ENCODE measurements at places on chromosomes 1 and 21.
A peak's percentile ranks its signal among the peaks of the same experiment; 100 is the strongest.

GRCh38 chr1:27267153-27267552 lies 32.7 kb downstream of the WDTC1 start:
- no peak for DNase-seq

DNA sequence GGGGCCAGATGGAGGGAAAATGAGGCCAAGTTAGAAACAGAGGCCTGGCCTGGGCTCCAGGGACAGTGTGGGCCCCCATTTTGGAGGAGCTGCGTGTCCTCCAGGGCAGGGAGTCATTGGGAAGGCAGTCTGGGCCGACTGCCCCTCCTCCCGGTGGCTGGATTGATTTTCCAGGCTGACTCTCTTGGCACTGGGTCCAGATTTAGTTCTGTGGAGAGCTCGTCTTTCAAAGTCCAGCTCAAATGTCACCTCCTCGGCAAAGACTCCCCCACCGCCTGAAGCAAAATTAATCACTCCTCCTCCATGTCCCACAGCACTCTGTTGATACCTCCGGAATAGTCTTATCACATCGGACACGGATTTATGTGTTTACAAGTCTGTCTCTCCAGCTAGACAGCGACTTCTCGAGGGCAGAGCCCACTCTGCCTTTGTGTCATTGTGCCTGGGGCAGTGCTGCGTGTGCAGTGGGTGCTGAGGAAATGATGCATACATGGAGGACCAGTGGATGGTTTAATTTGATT lies 175.1 kb downstream of the CAMTA1 start:
- DNase-seq: no peak

- DNase-seq: peak; percentile 64
These were observed 17.4 kb downstream of the TIAM1 start for GRCh38 chr21:31326522-31327242.

- DNase-seq: no peak
These were observed 88.5 kb downstream of the SLC44A5 start for GRCh38 chr1:75522389-75522788.

DNA sequence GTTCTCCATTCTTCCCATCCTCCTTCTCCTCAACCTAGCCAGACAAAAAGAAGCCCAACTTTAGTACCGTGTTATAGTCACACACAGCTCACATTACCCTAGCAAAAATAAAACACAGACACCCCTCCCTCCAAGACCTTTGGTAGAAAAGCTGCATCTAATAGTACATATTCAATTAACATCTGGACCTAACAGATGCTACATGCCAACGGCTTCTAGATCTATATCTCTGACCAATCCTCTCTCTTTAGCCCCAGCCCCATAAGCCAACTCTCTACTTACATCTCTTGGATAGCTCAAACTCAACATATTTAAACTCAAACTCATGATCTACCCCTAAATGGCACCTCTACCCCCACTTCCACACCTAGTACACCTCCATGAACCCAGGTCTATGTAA lies 233.1 kb downstream of the KCNH1 start:
- DNase-seq: no peak

DNA sequence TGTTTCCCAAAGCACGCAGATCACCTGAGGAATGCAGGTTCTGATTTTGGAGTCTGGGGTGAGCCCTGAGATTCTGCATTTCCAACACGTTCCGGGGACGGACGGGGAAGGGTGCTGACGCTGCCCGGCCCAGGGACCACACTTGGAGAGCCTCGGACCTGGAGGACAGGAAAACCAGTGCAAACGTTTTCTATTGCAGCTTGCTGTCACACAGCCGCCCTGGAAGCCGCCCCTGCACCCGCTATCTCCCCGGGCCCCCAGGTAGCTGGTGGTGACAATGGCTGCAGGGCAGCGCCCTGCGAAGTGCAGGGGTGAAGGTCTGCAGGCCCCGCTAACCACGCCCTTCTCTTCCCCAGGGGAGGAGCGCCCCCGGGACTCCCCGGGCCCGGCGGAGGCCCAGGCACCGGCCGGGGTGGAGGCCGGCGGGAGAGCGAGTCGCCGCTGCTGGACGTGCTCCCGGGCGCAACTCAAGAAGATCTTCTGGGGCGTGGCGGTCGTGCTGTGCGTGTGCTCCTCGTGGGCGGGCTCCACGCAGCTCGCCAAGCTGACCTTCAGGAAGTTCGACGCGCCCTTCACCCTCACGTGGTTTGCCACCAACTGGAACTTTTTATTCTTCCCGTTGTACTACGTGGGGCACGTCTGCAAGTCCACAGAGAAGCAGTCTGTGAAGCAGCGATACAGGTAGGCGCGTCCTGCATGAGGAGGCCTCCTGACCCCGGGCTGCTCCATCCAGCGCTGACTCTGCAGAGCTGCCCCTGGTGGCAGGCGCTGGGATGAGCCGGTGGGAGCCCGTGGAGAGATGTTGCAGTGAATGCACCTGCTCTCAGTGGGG lies 142.0 kb upstream of the COA6 start:
- no peak for DNase-seq

DNA sequence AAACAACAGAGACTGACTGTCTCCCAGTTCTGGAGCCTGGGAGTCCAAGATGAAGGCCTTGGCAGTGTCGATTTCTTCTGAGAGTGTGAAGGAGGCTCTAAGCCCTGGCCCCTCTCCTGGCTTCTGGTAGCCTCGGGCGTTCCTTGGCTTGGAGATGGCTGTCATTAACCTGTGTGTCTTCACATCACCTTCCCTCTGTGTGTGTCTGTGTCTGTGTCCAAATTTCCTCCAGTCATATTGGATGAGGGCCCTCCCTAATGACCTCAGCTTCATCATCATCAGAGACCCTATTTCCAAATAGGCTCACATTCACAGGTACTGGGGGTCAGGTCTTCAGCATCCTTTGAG lies 138.3 kb downstream of the TOMM20 start:
- no peak for DNase-seq

DNA sequence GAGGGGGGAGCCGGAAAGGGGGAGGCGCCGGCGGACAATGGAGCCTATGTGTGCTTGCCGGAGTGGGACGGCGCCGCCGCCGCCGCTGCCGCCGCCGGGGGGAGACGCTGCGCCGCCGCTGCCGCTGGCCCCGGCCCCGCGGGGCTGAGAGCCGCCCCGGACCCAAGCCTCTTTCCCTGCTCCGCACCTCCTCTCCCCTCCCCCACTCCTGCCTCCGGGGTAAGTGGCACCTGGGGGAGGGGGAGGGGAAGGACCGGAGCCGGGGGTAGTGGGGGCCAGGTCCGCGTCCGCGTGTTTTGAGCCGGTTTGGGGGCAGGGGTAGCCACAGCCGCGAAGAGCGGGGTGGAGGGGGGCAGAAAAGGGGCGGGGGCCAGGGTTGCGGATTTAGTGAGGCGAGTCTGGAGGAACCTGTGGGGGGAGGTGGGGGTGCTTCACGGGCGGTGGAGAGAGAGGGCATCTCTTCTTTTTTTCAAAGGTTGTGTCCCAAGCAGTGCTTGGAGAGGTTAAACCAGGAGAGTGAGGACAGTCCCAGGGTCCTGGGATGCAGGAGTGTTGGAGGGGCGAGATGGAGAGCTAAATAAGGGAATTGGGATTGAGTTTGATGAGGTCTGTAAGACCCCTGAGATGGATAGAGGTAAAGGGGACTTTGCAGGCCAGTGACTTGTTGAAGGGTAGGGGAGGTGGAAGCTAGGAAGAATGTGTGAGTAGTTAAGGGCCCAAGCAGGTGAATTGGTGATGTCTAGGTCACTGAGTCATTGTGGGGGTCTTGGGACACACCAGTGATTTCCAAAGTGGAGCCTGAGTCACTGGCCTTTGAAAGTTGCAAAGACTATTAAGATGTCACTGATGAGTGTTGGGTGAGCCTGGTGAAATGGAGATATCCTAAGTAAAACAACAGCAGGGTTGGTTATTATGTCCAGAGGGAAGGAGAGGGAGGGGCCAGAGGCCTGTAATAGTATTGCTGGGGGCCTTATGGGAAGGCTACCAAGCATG lies 59.1 kb downstream of the BCL9 start:
- DNase-seq: no peak

DNA sequence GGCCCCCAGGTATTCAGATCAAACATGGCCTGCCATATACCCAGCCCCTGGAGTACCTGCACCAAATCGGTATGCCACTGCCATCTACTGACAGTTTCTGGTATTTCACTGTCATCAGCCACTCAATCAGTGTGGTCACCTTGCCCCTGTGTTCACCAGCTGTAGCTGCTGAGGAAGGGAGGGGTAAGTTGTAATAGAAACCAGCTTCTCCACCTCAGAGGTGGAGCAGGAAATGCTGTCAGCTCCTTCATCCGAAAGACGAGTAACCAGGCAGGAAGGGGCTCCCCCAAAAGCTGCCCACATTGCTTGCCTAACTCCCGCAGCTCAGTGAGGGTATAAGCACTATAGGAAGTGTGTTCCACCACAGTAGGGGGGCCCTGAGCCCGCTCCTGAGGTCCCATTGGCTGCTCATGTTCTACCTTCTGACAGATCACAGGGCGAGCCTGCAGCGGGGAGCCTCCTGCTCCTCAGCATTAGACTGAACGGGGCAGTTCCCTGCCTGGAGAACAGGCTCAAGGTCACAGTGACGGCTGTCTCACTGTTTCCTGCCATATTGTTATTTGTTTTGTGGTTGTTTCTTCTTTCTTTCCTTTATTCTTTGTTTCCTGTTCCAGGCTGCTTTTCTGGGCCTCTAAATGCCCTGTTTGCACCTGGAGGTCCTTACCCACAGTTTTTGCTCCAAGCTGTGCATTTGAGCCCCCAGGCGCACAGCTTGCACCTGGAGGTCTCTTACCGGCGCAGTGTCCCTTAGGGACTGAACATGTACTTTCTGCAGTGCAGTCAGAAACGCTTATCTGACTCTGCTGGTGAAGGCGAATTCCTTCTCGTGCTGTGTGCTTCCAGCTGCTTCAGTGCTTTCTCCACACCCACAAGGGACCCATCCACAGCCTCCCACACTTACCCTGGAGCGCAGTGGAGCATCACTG lies 1638.3 kb downstream of the MRPL39 start:
- DNase-seq: peak; percentile 28

DNA sequence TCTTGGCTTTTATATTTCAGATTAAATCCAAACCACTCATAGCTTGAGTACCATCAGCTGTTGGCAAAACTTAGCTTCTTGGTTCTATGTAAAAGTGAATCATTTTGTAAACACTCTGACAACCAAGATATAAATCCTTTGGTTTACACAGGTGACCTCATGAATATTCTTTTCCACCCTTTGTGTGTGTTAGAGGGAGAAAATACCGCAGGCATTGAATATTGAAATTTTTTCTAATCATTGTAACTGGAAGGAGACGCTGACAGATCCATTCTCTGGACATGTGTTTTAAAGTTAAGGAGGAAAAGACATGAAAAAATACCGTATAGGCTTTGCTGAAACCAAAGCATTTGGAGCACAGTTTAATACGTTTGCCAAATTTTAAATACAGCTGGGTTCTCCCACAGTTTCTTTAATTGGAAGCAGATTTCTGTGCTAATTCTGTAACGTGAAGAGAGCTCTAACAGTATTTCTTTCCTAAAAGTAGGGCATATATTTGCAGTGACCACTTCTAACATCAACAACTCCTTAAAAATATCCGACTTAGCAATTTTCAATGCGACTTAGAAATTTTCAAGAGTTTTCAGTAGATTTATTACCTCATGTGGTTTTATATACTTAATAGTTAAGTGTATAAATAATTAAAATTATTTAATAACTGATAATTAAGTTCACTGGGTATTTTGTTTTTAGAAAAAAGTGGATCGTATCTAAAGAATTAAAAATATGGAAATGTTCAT lies 388.2 kb downstream of the USP25 start:
- no peak for DNase-seq

- DNase-seq: no peak
These were observed 68.1 kb downstream of the SPAG17 start for GRCh38 chr1:118116909-118117308.

DNA sequence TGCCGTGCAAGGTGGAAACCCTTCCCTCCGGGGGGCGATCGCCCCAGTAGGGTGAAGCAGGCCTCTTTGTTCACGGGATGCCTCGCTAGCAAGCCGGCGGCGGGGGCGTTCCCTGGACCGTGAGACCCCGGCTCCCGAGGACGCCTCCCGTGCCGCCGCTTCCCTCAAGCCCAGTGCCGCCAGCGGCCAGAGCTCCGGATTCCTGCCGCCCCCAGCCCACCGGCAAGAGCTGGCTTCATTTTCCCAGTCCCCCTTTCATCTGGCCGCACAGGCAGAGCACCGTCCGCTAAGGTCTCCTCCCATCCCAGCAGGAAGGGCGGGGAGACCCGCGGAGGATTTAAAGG lies 16.3 kb downstream of the IER5 start:
- no peak for DNase-seq

DNA sequence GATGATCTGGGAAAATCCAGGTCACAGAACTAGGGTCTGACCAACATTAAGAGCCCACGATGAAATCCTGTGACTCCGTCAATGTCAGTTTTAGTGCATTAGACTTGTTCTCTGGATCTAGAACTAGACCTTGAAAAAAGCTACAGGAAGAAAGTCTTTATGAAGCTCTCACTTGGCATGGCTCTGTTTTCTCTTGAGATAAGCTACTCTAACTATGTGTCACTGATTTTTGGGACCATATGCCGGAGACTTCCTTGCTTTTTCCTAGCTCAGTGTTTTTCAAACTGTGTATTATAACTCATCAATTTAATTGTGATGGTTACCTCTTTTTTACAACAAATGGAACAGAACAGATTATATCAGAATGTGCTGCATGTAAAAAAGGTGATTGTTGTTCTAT lies 379.7 kb upstream of the DAB1 start:
- DNase-seq: no peak

DNA sequence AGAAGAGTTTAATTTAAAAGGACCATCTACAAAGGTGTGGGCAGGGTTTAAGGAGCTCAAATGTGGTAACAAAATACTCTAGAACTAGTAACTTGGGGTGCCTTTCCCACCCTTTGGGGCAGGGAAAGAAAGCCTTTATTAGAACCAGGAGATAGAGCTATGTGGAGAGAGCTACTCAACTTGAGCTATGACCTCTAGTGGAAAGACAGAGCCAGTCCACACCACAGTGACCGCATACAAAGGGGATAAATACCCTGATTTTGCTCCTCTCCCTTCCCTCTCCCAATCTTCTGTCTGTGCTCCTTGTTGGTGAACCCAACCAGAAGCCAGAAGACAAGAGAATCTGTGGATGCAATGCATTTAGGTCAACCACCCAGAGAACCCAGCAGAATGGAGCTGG lies 54.4 kb upstream of the JAK1 start:
- no peak for DNase-seq

- DNase-seq: no peak
These were observed 112.3 kb downstream of the AK5 start for GRCh38 chr1:77394166-77394565.

Data from activated CD4-positive, alpha-beta T cell treated with anti-CD3 and anti-CD28 coated beads, Interleukin-2, amount 50 U/mL, for 24 hours (primary cell).